ENCODE measurements at places on chromosomes 2 and 18.

DNA sequence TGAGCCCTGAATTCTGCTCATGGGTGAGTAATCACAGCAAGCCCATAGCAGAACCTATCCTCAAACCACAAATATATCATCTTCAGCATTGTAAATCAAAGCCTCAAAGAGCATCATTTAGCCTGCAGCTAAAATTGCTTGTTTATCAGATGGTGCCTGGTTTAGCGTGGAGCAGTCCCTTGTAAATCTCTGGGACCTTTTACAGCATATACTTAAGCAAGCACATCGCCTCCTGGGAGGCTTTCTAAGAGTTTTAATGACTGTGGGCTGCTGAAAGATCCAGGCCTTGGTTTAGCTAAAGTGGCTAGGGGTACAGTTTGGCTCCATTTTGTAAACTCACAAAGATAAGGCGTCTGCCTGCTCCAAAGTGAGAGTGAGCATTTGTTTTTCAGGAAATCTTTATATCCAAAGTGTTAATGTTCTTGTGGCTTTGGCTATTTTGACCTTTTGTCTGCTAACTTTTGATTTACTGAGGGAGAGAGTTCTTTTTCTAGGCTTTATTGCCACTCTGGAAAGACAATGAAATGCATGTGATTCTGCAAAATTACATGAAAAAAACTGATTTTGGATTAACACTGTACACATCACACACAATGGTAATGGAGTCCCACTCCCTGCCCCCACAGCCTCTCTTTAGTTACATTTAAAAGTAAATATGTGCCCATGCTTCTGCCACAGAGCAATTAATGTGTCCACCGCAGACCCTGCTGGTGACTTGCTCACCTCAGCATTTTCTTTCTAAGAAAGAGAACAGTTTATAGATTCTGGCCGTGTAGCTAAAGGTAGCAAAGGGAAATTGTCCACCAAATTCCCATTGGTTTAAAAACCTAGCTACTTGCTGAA is 194.8 kb downstream of the LNPK start:
- H3K27ac ChIP-seq: no peak overlapping the region
- H3K27me3 ChIP-seq: peaks cover 27% of the 10 kb centered on the region
- no peaks in the 10 kb centered on the region for H3K36me3 ChIP-seq

- H3K4me3 ChIP-seq: no peak overlapping the region
- no peak overlapping the region for H3K27ac ChIP-seq
- H3K27me3 ChIP-seq: no peaks in the 10 kb centered on the region
Measured at GRCh38 chr2:208306291-208306690, 40.2 kb downstream of the PIKFYVE start.

DNA sequence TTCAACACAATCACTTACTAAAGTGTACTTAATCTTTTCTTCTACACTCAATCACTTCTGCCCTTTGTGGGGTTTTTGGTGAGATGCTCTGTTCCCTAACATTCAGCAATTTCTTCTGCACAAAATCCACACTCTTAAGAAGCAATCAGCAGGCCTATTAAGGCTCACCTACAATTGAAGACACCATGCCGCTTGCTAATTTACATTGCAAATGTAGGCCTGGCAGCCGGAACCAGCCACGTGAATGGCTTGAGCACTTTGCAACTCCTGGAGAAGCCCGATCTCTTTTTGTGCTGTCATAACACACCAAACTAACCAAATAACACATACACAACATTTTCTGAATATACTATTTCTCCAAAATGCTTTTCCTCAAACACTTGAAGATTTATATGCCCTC is 66.3 kb downstream of the NYAP2 start:
- no peaks in the 10 kb centered on the region for H3K36me3 ChIP-seq
- H3K27ac ChIP-seq: no peak overlapping the region
- H3K4me3 ChIP-seq: no peak overlapping the region
- peaks cover 15% of the 10 kb centered on the region for H3K4me1 ChIP-seq
- no peaks in the 10 kb centered on the region for H3K27me3 ChIP-seq

DNA sequence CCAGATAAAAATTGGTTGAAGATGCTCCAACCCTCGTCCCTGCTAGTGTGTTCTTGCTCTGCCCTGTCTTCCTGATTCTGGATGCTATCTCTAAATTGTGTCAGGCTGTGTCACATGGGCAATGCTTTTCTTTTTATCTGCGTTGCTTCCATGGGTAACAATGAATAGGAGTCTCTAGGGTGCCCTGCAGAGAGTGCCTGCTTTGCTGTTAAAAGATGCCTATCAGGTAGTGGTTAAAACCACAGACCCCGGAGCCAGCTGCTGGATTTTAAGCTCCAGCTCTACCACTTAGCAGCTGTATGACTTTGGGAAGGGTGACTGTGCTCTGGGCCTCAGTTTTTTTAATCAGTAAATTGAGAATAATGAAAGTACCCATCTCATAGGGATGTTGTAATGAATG is 340.3 kb downstream of the PLCL1 start:
- no peak for DNase-seq
- H3K27ac ChIP-seq: no peak overlapping the region

DNA sequence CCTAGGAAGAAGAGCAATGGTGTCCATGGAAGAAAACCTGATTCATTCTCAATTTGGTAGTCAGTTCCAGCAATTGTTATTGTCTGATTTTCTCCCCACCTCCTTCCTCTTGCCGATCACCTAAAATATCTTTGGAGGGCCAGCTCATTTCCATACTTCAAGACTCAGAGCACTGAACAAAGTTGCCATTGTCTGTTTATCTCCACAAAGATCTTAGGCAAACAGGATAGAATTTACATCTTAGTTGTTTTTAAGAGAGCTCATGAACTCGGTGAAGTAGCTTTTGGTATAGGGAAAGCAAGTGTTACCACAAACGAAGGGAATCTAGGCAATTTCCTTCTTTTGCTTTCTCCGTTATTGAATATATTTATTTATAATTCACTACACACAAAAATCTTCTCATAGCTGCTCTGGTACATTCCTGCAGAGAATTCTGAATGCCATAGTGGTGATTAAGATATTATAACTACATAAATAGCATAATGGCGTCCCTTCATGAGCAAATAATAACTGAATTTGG is 41.5 kb upstream of the CHST9 start:
- DNase-seq: no peak
- H3K27me3 ChIP-seq: no peaks in the 10 kb centered on the region
- H3K4me1 ChIP-seq: no peaks in the 10 kb centered on the region
- no peak overlapping the region for H3K4me3 ChIP-seq
- no peaks in the 10 kb centered on the region for H3K36me3 ChIP-seq

GRCh38 chr2:31382452-31383120 is 32.0 kb downstream of the XDH start:
- DNase-seq: no peak
- H3K4me1 ChIP-seq: no peaks in the 10 kb centered on the region
- H3K27ac ChIP-seq: no peak overlapping the region
- H3K27me3 ChIP-seq: no peaks in the 10 kb centered on the region
- no peak overlapping the region for H3K4me3 ChIP-seq

DNA sequence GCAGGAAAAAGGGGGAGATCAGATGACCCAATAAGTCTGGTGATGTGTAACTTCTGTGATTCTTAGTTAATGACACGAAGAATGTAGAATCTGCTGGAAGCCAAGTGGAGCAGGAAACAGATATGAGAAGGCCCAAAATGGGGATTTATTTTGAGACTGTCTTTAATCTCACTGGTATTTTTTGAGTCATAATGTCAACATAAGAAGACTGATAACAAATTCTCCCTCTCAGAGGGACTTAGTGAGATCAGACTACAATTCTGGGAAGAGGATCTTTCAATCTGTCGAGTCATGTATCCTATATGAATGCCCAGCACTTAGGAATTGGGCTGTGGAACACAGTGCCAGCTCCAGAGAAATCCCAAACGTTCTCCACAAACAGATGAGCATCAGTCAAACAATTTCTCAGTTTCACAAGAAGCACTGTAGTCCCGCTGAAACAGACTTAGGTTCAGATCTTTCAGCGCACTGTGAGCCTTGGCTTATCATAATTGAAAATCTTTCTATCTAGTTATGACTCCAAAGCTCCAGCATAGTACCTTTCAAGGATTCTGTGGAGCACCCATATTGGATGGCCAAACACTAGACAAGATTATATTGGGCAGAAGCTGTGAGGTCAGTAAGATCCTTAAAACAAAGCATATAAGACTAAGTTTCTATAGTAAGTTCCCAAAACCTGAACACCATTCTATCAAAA is 738.2 kb downstream of the LRP1B start:
- H3K4me1 ChIP-seq: no peaks in the 10 kb centered on the region
- no peak overlapping the region for H3K27ac ChIP-seq
- no peak overlapping the region for H3K4me3 ChIP-seq
- no peaks in the 10 kb centered on the region for H3K36me3 ChIP-seq

GRCh38 chr2:205347899-205348298 is 334.4 kb upstream of the NRP2 start:
- DNase-seq: no peak
- no peak overlapping the region for H3K27ac ChIP-seq
- H3K27me3 ChIP-seq: no peaks in the 10 kb centered on the region
- no peak overlapping the region for H3K4me3 ChIP-seq

- H3K27ac ChIP-seq: no peak overlapping the region
- H3K4me3 ChIP-seq: no peak overlapping the region
- H3K4me1 ChIP-seq: no peaks in the 10 kb centered on the region
- no peak for DNase-seq
- H3K27me3 ChIP-seq: peaks cover 4% of the 10 kb centered on the region
Measured at GRCh38 chr2:121232626-121233265, 52.3 kb downstream of the TFCP2L1 start.

GRCh38 chr2:150081775-150082481 is 405.5 kb downstream of the RND3 start:
- H3K27ac ChIP-seq: no peak overlapping the region
- no peaks in the 10 kb centered on the region for H3K4me1 ChIP-seq
- no peak overlapping the region for H3K4me3 ChIP-seq
- DNase-seq: no peak
- H3K27me3 ChIP-seq: no peaks in the 10 kb centered on the region
- no peaks in the 10 kb centered on the region for H3K36me3 ChIP-seq

DNA sequence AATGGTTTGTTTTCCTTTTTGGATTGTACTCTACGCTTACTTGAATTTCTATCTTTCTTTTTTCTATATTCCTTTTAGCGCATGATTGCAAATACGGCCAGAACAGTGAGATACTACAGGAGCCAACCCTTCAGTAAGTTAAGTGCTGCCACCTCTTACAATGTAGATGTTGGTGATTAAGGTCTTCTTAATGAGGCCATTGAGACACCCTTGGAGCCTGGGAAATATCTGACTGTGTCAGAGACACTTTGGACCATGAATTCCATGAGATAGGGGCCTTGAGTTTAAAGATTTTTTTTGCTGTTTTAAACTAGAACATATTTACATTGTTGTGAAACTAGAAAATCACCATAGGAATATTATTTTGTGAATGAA is 27.1 kb upstream of the MAP3K20 start:
- no peak overlapping the region for H3K27ac ChIP-seq
- no peaks in the 10 kb centered on the region for H3K36me3 ChIP-seq
- no peak for DNase-seq
- H3K4me3 ChIP-seq: no peak overlapping the region
- peaks cover 13% of the 10 kb centered on the region for H3K4me1 ChIP-seq

- H3K4me1 ChIP-seq: no peaks in the 10 kb centered on the region
- H3K36me3 ChIP-seq: no peaks in the 10 kb centered on the region
- H3K27me3 ChIP-seq: peaks cover 2% of the 10 kb centered on the region
Measured at GRCh38 chr2:223084873-223085272, 32.9 kb downstream of the KCNE4 start.

- no peak for DNase-seq
- no peak overlapping the region for H3K4me3 ChIP-seq
- no peaks in the 10 kb centered on the region for H3K4me1 ChIP-seq
- no peak overlapping the region for H3K27ac ChIP-seq
Measured at GRCh38 chr18:28013066-28013465, 163.9 kb downstream of the CDH2 start.

DNA sequence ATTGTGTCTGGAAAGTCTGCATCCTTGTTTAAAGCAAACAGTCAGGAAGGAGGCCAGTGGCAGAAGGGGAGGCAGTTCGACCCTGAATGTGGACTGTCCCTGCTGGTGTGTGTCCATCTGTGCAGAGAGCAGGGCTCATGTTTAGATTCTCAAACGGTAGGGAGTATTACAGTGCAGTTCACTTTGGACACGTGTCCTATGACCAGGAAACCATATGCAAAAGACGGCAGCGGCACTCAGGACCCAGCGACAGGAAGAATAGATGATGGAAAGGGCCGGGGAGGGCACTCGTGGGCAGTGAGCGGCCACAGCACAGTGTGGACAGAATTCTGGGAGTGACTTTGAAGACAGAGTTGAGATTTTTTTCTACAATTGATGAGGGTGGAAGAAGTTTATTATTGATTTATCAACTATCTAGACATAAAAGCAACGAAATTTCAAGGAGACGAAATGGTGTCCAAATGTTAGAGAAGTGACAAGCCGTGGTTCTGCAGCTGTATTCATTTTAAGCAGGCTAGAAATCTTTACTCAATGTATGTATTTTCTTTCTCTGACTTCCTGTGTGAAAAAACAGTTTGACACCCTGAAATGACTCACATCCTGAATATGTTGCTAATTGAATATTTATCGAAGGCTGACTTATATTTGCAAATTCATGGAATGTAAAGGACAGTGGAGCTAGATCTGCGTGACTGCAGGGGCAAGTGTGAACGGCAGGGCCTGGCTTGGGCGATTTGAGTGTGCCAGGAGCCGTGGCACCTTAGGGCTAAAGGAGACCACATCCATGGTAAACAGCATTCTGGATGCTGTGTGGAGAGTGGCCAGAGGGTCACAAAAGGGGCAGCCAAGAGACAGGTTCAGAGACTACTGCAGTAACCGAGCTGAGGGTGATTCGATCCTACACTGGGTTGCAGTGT is 214.2 kb downstream of the PTGR3 start:
- no peaks in the 10 kb centered on the region for H3K27me3 ChIP-seq
- peak overlapping the region; percentile 50 for H3K27ac ChIP-seq
- peak overlapping the region; percentile 30 for H3K4me3 ChIP-seq
- peaks cover 16% of the 10 kb centered on the region for H3K36me3 ChIP-seq
- DNase-seq: peak; percentile 34
- H3K4me1 ChIP-seq: peaks cover 41% of the 10 kb centered on the region

- H3K27me3 ChIP-seq: peaks cover 8% of the 10 kb centered on the region
- no peak overlapping the region for H3K4me3 ChIP-seq
- DNase-seq: no peak
- H3K27ac ChIP-seq: no peak overlapping the region
- no peaks in the 10 kb centered on the region for H3K4me1 ChIP-seq
- H3K36me3 ChIP-seq: no peaks in the 10 kb centered on the region
Measured at GRCh38 chr2:525021-525420, 152.2 kb downstream of the TMEM18 start.

DNA sequence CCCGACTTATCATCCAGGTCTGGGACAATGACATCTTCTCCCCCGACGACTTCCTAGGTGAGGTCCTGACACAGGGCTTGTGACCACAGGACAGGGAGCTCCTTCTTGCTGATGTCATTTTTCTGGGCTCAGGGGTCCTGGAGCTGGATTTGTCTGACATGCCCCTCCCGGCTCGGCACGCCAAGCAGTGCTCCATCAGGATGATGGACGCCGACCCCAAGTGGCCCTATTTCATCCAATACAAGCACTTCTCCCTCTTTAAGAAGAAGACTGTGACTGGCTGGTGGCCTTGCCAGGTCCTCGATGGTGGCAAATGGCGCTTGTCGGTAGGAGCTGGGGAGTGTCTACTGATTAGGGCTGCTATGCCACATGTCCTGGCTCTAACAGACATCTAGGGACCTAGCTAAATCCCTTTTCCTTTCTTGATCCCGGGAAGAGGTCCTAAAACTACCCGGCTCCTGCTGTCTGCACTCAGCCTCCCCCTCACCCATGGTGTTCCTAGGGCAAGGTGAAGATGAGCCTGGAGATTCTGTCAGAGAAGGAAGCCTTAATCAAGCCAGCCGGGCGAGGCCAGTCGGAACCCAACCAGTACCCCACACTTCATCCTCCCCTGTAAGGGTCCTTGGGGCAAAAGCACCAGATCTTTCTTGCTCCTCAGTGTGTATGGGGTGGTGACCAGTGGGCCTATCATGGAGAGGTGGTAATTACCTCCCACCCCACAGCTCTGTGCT is 36.7 kb downstream of the LMAN2L start:
- H3K4me1 ChIP-seq: no peaks in the 10 kb centered on the region
- no peak overlapping the region for H3K27ac ChIP-seq
- H3K36me3 ChIP-seq: peaks cover 10% of the 10 kb centered on the region
- no peaks in the 10 kb centered on the region for H3K27me3 ChIP-seq
- no peak overlapping the region for H3K4me3 ChIP-seq
- no peak for DNase-seq
